ENCODE measurements at places on chromosomes 4 and X.

DNA sequence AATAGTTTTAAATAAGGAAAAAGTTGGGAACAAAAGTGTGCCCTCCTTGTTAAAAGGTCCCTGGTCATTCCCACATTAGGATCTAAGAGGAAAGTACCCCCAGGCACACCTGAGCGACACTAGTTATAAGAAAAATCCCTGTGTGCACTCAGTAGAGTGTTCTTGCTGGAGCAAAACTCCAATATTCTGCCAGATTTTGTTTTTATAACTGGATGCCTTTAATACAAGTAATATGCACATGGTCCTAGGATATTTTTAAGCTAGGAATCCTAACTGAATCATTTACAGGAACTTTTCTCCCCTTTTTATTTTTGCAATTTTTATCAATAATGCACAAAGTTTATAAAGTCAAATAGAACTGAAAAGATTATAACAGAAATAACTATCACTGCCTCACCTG lies 68.6 kb downstream of the BEND4 start:
- no peak for DNase-seq

DNA sequence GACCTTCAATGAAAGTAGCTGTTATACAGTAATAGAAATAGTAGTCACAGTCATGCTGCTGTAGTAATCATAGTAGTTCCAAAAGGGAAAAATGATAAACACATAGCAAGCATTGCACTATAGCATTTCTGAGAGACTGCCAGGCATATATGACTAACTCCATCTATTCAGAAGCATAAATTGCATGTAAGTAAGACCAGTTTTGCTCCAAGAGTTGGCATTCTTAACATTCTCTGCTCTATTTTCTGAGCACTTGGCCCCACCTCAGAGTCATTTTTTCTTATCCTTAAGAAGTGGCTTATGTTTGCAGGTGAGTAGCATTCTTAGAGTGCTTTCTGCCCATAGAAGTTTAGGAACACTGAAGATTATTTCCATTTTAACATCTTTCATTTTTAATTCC lies 490.3 kb upstream of the TECRL start:
- DNase-seq = no peak

DNA sequence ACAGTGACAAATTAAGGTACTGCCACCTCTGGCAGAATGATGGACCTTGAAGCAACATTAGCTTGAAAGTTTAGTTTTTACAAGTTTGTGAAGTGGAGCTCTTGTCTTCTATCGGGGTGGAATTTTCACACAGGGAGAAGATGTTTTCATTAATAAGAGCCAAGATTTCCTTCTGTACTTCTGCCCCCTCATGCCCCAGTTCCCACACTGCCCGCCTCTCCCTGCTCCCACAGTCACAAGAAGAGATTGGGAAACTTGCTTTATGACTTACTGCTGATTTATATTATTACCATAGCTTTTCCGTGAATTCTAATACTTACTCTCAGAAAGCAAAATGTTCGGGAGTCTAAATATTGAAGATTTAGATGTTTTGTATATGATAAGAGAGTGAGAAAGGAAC lies 539.8 kb upstream of the ARX start:
- no peak for DNase-seq

DNA sequence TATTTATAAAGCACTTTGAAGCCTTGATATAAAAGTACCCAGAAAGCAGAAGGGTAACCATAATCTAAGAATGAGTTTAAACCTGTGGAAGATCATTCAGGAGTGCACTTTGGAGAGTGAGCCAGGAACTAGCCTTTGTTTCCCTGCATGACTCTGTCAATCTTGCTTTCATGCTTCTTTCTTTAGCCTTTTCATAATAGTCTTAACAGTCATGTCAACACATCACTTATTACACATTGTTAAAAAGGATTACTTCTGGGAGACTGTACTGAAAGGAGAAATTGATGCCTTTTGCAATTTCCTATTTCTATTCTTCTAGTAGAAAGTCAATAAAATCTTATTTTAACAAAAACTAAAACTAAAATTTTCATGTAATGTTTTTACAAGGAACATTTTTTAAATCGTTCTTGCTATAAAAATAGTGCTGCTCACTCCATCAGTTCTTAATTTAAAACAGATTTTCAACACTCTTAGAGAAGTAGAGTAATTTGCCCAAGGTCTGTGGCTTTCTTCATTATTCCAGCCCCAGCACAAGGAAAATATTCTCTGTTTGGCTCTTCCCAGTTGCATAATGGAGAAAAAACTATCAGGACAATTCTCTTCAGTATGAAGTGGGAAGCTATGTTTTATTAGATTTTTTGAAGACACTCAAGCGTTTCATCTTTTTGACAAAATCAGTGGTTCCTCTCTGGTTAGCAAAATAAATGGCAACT lies 35.4 kb upstream of the SPP1 start:
- DNase-seq = no peak

DNA sequence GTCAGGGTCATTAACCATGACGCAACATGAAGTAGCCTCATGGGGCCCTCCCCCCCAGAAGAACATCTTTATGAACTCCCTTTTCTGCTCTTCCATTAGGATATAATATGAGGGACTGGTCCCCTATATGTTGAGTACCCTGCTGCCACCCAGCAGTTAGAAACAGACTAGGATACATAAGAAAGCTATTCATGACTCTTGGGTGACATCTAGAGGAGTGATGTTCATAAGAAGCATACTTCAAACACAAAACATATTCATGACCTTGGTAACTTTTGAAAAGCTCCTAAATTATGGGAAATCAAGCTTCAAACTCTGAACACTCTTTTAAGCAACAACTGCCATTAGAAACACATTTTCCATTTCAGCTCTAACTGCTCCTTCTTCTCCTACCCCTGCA lies 155.2 kb upstream of the SPIN4 start:
- peak; percentile 55 for DNase-seq

GRCh38 chr4:39205000-39205399 lies 22.7 kb downstream of the WDR19 start:
- no peak for DNase-seq

DNA sequence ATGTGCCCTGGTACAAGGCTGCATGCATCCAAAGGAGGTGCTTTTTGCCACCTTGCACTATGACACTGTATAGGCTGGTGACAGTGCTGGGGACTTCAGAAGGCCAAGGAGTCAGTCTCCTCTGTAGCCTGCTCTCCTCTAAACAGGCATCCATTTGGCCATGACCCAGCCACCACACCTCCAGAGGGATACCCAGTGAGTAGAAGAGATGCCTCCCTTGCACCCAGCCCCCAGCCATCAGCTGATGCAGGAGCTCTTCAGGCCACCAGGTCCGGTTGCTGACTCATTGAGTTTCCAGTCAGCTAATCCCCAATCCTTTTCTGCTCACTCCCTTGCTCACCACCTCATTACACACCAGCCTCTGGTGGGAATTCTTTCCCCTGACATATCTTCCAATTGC lies 99.8 kb downstream of the PJA1 start:
- DNase-seq = no peak

- DNase-seq = no peak
Measured at GRCh38 chrX:150473371-150473770, 95.0 kb upstream of the MTM1 start.

DNA sequence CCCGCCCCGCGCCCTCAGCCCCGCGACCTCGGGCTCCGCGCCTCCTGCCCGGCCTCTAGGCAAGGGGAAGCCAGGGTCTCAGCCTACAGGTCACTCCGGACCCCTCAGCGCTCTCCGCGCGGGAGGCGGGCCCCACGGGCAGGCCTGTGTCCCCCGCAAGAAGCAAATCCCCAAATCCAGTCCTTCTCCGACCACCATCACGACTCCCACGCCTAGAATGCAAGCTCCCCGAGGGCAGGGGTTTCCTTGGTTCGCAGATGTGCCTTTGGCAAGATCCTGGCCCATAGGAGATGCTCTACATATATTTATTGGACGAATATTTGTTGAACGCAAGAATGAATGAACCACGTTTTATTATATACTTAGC lies 260 bp upstream of the CCDC149 start:
- DNase-seq = no peak

GRCh38 chr4:2792711-2793585 lies at the start of gene SH3BP2:
Gene SH3BP2, plus strand, starts transcription at chr4:2793085. Its CDS starts 27,533 bp downstream, at chr4:2820618.
- peak; percentile 82 for DNase-seq

- DNase-seq = no peak
Measured at GRCh38 chr4:69134471-69134870, 38.2 kb downstream of the UGT2B7 start.

GRCh38 chrX:22093550-22093949 lies 61.4 kb downstream of the PHEX start:
- no peak for DNase-seq

GRCh38 chr4:33959519-33959918 lies 2284.8 kb downstream of the ARAP2 start:
- no peak for DNase-seq

GRCh38 chr4:113733685-113734084 lies 27.9 kb downstream of the CAMK2D start:
- no peak for DNase-seq

DNA sequence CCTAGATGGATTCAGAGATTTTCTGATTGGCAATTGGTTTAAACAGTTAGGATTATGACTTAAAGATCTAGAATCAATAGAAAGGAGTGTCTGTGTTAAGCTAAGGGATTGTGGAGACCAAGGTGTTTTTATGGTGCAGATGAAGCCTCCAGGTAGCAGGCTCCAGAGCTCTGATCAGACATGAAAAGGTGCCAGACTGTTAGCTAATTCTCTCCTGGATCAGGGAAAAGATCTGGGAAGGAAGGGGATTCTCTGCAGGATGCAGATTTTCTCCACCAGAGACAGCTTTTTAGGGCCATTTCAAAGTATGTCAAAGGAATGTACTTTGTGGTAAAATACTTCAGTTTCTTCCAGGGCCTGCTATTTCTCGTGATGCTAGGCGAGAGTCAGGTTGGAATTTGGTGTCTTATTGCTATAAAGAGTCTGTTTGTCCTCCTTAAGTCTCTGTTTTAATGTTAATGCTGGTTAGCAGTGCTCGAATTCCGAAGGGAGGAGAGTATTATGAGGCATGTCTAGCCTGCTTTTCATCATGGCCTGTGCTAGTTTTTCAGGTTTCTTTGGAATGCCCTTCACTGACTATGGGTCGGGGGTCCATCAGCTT lies 12.0 kb upstream of the GPR78 start:
- DNase-seq = no peak

DNA sequence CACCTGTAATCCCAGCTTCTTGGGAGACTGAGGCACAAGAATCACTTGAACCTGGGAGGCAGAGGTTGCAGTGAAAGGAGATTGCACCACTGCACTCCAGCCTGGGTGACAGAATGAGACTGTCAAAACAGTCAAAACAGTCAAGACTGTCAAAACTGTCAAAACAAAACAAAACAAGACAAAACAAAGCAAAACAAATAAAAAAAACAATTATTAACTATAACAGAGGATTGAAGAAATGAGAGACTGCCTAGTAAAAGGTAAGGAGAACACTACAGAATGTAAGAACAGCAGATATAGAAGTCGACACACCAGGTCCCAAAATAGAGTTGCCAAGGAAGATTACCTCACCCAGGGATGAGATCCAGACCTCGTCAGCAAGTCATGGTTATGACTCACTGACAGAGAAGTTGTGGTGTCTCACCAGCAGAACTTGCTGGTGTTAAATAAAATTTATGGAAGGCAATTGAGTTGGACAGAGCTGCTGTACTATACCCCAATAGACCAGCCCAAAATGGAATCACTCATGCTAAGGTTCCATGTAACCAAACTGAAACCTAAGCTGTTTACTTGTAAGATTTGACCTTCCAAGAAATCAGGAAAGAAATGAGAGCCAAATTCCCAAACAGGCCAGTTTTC lies 32.1 kb upstream of the GK start:
- DNase-seq = peak; percentile 76

- DNase-seq = no peak
Measured at GRCh38 chrX:9759337-9759736, 6.3 kb downstream of the GPR143 start.

- no peak for DNase-seq
Measured at GRCh38 chr4:108203377-108203776, 34.6 kb upstream of the LEF1 start.

Measured in NB4 (cell line).